Stromal cell of bone marrow (primary cell): ENCODE measurements at places on chromosomes 2 and 18.

- DNase-seq = no peak
These were observed 38.8 kb downstream of the DPYSL5 start for GRCh38 chr2:26886736-26887135.

DNA sequence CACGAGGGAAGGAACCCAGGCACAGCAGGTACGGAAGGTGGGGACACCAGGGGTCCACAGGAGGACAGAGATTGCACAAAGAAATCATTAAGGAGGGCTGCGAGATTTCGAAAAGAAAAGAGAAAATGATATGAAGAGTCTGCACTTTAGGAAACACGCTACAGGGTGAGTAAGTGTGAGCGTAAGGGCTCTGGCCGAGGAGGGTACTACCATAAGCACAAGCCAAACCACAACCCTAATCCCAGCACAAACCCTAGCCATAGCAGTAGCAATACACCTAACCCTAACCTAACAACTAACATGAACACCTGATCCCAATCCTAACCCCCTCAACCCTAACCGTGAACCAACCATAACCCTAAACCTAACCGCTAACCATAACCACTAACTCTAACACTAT lies 104.0 kb downstream of the ZNF516 start:
- no peak for DNase-seq

GRCh38 chr2:43718530-43719124 lies 42.4 kb upstream of the C1GALT1C1L start:
- no peak for DNase-seq

DNA sequence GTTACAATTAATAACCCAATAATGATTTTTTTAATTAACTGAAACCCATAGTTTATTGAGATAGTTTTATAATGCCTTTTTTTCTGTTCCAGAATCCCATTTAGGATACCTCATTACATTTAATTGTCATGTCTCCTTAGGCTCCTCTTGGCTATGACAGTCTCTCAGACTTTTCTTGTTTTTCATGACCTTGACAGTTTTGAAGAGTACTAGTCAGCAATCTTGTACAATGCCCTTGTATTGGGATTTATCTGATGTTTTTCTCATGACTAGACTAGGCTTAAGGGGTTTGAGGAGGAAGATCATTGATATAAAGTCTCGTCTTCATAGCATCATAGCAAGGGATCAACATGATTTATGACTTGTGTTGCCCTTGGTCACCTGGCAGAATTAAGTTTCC lies 72.4 kb downstream of the PPP1R1C start:
- no peak for DNase-seq

GRCh38 chr2:1546901-1547300 lies 133.6 kb downstream of the TPO start:
- no peak for DNase-seq

DNA sequence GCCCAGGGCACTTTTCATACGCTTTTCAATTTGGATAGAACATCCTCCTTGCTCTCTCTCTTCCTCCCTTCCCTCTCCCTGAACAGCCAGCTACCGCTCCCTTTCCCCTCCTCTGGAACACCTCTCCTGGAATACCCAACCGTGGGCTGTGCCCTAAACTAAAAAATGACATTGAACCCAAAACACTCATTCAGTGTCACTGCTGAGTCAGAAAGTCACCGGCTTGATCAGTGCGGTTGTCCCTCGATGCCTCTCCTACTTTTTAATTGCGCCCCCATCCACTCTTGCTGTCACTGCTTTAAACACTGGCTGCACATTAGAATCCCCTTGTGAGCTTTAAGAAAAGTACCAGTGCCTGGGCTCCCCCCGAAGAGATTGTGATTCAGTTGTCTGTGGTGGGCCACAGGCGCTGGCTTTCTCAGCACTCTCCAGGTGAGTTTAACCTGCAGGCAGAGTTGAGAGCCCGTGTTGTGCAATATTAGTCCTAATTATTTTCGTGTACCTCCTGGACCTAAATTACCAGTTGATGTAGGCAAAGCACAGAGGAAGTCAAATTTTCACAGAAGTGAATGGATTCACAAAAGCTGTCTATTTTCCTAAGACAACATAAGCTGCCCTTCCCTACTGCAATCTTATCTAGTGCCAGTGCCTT lies 302.0 kb downstream of the PRKCE start:
- no peak for DNase-seq

- DNase-seq = no peak
These were observed 51.6 kb upstream of the TAF1B start for GRCh38 chr2:9791711-9792110.

- no peak for DNase-seq
These were observed 157.0 kb upstream of the HS6ST1 start for GRCh38 chr2:128475427-128476211.

- no peak for DNase-seq
These were observed 56.0 kb downstream of the AGAP1 start for GRCh38 chr2:235549735-235550377.

- peak; percentile 70 for DNase-seq
These were observed 37.9 kb downstream of the LYPD1 start for GRCh38 chr2:132632000-132632649.

DNA sequence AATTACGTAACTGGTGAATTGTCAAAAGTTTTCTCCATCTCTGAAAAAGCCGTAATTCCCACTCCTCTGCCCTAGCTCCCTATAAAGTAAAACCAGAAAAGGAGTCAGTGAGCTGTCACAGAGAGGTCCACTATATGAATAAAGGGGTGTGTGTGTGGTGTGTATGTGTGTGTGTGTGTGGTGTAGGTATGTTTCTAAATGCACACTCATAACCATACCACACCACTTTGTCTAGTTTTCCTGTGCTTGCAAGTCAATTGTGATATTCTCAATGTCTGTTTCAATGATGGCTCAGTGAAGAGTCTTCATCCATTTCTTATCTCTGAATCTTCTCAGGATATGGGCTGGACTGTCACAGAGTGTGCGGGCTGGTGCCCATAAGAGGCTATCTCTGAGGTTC lies 54.8 kb upstream of the CCDC68 start:
- DNase-seq = no peak

DNA sequence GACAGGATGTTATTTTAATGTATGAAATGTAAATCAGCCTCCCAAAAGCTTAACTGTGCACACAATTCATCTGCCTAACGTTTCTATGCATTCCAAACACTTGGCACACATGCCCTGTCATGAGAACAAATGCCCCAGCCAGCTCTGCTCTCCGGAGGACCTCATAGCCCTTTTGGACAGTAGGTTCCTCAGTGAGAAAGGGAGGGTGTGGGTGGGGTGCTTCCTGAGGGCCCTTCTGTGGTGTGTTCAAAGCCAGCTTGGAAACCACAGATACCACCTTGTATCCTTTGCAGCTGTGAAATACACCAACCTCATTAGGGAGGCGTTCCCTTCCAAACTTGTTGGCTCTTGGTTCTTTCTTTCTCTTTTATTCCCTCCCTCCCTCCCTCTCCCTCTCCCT lies 102.2 kb upstream of the ASB18 start:
- no peak for DNase-seq
